ENCODE measurements at places on chromosomes 11 and 22.

DNA sequence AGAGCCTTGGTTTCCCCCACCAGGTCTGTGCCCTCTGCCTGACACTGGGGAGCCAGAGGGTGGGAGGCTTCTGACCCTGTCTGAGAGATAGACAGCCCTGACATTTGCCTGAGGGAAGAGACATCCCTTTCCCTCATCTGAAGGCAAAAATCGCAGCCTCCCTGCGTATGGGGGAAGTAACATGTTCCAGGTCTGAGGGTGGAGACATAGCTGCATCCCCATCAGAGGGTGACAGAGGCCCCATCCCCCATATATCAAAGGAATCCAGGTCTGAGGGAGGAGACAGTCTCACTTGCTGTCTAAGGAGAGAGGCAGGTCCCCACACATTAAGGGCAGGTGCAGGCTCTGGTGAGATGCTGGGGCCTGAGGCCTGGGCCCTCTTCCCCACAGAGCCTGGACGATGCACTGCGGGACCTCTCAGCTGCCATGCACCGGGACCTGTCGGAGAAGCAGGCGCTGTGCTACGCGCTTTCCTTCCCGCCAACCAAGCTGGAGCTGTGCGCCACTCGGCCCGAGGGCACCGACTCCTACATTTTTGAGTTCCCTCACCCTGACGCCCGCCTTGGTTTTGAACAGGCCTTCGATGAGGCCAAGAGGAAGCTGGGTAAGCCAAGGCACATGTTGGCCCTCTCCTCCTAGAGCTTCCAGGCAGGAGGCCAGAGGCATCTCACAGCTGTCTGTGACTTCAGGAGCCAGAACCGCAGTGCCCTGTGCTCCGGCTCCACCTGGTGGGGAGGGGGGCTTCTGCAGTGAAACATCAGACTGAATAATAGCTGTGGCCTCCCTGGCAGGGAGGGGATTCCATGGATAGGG, 16.1 kb upstream of the RELT start:
- peak; percentile 54 for DNase-seq

DNA sequence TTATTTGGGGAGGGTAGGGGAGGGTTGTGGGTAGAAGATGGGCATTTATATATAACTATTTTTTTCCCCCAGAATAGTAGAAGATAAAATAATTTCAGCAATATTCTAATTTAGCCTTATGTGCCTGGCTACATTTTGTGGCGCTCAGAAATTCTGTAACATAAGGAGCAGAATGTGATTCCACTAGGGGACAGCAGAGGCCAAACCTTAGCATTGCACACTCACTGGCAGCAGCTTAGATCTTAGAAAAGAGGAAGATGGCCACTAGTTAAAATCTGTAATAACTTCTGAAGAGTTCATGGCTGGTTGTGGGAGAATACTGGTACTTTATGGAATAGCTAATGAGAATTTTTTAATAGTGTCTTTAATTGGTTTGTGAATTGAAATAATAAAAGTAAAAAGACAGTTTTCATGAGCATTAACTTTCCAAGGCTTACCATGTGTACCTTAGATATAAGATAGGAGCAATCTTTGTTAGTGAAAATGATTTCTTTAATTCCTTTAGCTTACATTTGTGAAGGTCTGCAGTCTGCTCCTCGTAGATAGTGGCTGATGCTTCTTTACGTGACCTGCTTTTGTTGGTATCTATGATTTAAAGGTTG, 33.1 kb downstream of the DDX10 start:
- peak; percentile 84 for DNase-seq

GRCh38 chr11:17014321-17014832, at the start of gene PLEKHA7:
TSS of gene PLEKHA7 (minus strand) at chr11:17014414. CDS start at chr11:17014401, 13 bp downstream.
- no peak for DNase-seq

DNA sequence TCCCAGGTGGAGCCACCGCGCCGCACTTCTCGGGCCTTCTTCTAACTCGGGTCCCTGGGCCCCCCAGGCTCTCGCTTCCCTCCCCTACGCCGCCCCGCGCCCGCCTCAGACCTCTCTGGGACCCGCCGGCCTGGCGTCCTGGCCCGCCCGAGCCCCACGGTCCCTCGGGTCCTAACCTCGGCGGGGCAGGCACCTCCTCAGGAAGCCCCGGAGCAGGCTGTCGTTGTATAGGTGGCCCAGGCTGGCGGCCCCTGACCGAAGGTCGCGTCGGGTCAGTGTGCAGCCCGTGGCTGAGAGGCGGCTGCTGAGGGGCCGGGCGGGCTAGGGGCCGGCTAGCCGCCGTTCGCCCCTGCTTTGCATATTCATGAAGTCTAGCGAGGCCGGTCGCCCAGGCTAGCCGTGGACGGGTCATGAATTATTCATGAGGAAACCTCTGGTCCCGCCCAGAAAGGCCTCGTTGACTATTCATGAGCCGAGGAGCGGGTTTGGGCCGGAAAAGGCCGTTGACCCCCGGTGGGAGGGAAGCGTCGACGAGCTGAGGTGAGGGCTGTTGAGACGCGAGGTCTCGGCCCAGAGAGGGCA, at the start of gene HORMAD2:
Gene HORMAD2 (plus strand): TSS at position 513 of the 582 bp plus-strand sequence. CDS start 13,489 bp downstream, outside the sequence.
- peak; percentile 19 for DNase-seq

GRCh38 chr11:121482231-121483129, 29.7 kb upstream of the SORL1-AS1 start:
- DNase-seq = no peak

DNA sequence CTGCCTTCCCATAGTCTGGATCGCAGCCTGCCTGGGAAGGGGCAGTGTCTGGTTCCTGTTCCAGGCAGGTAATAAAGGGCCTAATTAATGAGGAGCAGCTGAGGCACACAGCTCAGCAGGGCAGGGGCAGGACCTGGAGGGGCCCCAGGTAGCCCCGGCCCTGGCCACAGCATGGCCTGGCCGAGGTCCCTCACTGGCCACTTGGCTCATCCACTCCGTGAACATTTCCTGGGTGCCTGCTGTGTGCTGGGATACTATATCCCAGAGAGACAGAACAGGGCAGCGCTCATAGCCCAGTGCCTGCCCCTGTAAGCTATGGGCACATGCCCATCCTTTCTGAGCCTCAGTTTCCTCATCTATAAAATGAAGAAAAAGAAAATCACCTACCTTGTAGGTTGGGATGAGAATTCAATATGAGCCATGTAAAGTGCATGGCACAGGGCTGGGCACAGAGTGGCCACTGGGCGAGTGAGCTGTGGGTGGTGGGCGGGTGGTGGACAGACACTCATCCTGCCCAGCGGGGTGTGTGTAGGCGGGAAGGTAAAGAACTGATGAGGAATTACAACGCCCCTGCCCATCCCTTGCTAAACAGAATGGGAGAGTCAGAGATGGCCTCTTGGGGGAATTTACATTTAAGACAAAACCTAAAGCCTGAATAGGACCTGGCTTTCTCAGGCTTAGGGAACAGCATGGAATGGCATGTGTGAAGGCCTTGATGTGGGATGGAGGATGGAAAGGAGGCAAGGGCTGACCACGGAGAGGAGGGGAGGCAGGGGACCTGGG, 9.2 kb downstream of the MYRF start:
- no peak for DNase-seq

Measured in fibroblast of mammary gland (primary cell).